ENCODE measurements at places on chromosomes 11 and 22.

- DNase-seq = no peak
These were observed 139.5 kb upstream of the TBCEL start for GRCh38 chr11:120884154-120885020.

DNA sequence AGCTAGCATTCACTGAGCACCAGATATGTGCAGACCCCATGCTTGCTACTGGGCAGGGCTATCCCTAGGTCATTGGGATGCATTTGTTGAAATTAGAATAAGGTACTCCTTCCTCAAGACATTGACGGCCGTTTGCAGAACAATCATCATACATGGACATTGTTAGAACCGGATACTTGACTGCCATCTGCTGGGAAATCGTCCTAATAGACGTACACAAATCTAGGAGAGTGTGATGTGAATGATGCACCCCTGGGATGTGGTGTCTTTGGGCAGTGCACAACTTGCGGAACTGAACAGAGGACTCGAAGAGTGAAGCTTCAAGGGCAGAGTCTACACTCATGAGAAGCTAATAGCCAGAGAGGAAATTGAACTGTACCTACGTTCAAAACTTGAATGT is 35.9 kb downstream of the MYO18B start:
- peak; percentile 54 for DNase-seq

DNA sequence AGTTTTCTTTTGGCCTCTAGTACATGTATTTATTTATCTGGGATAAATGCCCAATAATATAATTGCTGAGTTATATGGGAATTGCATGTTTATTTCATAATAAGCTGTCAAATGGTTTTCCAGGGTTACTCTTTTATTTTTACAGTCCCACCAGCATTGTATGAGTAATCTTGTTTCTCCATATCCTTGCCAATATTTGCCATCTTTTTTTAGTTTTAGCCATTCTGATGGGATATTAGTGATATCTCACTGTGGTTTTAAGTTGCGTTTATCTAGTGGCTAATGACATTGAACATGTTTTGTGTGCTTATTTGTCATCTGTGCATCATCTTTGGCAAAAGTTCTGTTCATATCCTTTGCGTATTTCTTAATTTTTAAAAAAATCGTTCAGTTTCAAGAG is 372.8 kb upstream of the CCDC179 start:
- DNase-seq = peak; percentile 67

DNA sequence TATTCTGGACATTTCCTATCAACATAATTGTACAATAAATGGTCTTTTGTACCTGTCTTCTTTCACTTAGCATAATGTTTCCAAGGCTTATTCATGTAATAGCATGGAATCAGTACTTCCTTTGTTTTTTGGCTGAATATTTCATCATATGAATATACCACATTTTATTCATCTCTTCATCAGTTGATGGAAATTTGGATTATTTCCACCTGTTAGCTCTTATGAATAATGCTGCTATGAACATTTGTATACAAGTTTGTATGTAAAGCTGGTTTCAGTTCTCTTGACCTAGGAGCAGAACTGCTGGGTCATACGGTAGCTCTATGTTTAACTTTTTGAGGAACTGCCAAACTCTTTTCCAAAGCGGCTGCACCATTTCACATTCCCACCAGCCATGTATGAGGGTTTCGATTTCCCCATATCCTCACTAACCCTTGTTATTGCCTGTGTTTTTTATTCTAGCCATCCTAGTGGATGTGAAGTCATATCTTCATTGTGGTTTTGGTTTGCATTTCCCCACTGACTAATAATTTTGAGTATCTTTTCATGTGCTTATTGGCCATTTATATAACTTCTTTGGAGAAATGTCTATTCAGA is 20.9 kb downstream of the EXT2 start:
- no peak for DNase-seq

- no peak for DNase-seq
These were observed 825 bp downstream of the SLC1A2 start for GRCh38 chr11:35418282-35419183.

DNA sequence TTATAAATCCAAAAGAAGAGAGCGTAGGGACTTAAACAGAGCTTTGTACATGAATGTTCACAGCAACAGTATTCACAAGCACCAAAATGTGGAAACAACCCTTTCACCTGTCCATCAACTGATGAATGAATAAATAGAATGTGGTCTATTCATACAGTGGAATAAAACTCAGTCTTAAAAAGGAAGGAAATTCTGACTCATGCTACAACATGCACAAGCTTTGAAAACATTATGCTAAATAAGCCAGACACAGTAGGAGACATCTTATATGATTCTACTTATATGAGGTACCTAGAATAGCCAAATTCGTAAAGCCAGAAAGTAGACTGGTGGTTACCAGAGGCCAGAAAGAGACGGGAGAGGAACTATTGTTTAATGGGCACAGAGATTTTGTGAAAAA is 74.3 kb downstream of the SHANK2 start:
- DNase-seq = peak; percentile 11

DNA sequence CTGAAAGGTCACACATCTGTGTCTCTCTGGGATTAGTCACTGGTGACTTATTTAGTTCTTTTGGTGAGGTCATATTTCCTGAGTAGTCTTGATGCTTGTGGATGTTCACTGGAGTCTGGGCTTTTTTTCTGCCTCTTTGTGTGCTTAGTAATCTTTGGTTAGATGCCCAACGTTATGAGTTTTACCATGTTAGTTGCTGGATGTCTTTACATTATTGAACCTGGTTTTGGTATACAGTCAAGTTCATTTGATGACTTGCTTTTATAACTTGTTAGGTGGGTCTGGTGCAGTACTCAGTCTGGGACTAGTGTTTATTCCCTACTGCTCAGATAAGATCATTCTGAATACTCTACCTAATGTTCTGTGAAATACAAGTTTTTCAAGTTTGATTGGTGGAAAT is 26.2 kb upstream of the SLC37A2 start:
- DNase-seq = peak; percentile 82

- no peak for DNase-seq
These were observed 41.0 kb downstream of the GLYATL1 start for GRCh38 chr11:58980159-58980843.

DNA sequence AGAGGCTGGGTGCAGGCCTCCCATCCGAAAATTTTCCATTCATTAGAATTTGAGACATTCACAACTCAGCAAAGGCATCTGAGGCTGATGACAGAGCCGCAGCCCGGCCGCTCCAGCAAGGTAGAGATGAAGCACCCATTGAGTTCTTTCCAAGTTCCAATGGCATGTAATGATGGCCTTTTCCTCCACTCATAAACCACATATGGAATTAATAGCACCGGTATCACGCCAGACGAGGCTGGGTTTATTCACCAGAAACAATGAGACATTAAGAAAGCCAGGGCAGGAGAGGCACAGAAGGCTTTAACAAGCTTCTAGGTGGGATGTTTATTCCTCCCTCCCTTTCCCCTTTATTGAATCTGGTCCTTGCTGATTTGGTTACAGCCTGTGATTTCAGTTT is 534.4 kb downstream of the MN1 start:
- DNase-seq = no peak

DNA sequence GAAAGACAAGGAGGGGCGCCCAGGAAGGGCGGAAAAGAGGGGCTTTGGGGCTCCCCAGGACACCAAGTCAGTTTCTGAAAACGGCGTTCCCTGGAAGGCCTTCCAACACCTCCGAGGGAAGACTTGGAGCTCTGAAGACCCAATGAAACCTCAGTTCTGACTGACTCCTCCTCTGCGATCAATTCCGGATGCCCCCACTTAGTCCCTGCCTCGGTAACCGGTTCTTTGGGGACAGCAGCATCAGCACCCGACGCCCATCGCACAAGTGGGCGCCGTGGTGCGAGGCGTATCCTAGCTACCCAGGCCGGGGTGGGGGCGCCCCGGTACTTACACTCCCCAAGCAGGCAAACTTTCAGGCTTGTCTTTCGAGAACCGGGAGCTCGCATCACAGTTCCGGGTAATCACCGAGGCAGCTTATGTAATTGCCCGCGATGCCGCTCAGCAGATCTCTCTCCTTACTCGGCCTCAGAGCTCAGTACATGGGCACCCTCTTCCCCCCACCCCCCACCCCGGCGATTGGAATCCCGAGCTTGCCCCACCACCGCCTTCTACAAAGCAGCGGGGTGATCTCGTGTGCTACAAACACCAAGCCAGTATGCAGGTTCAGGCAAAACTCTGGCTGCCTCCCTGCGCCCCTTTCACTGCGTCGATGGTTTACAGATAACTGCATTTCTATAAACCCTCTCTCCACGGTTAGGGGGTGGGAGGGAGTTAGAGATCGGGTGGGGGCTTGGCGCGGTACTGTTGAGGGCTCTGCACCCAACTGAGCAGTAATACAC is 2.0 kb downstream of the TENM4 start:
- no peak for DNase-seq

DNA sequence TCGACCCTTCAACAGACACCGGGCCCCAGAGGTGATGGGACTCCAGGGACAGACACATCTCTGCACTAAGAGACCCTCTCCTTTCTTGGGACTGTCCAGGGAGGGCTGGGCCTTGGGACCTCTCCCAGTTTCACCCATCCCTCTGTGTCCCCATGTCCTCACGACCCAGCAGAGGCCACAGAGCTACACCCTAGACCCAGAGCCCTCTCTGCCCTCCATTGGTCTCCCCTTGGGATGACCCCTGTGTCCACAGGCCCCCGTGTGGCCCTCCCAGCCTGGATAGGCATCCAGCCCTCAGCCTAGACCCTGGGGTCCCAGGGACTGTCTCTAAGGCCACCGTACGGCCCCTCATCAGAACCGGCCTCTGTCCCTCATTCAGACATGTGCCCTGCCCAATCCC is 7.5 kb upstream of the DRICH1 start:
- DNase-seq = no peak

GRCh38 chr11:1625541-1625940 is 3.6 kb upstream of the KRTAP5-4 start:
- no peak for DNase-seq

DNA sequence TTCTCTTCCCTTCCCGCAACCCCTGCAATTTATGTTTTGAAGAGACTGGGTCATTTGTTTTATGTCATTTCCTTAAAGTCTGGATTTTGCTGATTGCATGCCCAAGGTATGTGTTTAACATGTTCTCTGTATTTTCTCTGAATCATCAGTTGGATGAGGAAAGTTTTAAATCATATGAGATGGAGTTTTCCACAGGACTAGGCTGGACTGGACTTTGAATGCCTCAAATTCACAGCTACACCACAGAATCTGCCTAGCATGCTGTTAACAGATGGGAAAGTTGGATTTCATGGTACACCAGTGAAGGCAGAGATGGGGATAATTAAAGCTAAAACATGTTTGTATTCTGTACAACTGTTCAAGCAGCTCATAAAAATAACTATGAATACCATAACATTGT is 62.6 kb downstream of the CWC15 start:
- no peak for DNase-seq

DNA sequence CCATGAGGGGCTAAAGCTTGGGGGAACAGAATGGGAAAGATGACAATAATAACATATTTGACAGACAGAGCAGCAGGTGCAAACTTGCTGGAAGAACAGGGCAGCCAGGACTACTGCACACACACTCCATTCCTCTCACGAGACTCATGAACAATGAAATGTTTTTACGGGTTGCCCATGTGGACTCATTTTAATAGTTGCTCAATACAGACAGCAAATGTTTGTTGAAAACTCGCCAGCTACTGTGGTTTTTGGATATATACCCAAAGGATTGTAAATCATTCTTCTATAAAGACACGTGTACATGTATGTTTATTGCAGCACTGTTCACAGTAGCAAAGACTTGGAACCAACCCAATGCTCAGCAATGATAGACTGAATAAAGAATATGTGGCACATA is 10.3 kb downstream of the SYT13 start:
- peak; percentile 17 for DNase-seq

DNA sequence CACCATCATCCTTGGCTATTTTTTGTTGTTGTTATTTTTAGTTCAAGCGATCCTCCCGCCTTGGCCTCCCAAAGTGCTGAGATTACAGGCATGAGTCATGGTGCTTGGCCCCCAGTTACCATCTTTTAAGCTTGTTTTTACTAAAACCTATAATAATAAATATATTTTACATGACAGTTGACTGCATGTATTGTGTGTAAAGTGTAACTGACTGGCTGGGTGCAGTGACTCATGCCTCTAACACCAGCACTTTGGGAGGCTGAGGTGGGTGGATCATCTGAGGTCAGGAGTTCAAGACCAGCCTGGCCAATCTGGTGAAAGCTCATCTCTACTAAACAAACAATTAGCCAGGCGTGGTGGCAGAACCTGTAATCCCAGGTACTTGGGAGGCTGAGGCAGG is 386.2 kb downstream of the TENM4 start:
- peak; percentile 65 for DNase-seq

- DNase-seq = no peak
These were observed 8.4 kb downstream of the TSPAN4 start for GRCh38 chr11:850775-851763.

DNA sequence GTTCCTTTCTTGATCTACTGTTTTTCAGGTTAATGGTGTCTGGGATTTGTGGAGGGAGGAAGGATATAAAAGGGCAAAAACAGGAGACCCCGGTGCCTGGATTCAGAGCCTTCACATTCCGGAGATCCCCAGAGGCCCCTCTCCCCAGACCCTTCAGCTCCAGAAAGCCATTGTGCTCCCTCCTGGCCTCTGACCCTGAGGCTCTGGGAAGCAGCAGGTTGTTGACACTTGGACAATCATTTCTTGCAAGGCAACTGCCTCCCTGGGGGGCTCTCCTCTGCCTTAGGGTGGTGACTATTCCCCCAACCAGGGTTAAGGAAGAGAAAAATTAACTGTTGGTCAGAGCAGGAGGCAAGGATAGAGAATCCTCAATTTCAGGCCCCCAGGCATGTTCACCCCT is 86.9 kb upstream of the NNMT start:
- DNase-seq = no peak

- peak; percentile 66 for DNase-seq
These were observed 365.0 kb upstream of the FAT3 start for GRCh38 chr11:91859666-91860065.

- DNase-seq = peak; percentile 74
These were observed 352.8 kb upstream of the FAT3 start for GRCh38 chr11:91871791-91872190.

GRCh38 chr22:46931414-46931813 is 169.0 kb downstream of the TBC1D22A start:
- DNase-seq = peak; percentile 36

DNA sequence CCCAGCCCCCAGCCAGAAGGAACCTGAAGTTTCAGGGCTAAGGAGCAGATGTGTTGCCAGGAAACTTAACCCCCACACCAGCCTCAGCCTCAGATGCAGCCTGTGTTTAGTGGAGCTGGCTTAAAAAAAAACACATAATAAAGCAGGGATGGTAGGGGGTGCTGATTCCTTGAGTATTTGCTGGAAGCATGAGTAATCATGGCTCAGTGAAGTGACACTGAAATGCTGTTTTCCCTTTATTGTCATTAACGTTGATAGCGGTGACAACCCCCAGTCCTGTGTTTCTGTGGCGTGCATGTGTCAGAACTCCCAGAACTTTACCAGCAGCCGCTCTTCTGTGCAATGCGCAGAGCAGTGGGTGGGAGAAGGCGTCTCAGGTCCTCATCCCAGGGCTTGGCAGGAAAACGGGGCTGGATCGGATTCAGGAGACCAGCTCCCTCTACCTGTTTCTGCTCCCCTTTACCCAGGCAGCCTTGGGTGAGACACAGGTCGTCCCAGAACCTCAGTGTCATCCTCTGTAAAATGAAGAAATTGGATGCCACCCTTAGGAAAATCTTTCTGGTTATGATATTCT is 1282.1 kb downstream of the TBC1D22A start:
- no peak for DNase-seq
